Natural killer cell (primary cell): ENCODE measurements at places on chromosomes 7 and 10. TPM values are rescaled to one million over a fixed set of nuclear protein-coding genes. Genes with fewer than 3 reads are reported as not detected.

DNA sequence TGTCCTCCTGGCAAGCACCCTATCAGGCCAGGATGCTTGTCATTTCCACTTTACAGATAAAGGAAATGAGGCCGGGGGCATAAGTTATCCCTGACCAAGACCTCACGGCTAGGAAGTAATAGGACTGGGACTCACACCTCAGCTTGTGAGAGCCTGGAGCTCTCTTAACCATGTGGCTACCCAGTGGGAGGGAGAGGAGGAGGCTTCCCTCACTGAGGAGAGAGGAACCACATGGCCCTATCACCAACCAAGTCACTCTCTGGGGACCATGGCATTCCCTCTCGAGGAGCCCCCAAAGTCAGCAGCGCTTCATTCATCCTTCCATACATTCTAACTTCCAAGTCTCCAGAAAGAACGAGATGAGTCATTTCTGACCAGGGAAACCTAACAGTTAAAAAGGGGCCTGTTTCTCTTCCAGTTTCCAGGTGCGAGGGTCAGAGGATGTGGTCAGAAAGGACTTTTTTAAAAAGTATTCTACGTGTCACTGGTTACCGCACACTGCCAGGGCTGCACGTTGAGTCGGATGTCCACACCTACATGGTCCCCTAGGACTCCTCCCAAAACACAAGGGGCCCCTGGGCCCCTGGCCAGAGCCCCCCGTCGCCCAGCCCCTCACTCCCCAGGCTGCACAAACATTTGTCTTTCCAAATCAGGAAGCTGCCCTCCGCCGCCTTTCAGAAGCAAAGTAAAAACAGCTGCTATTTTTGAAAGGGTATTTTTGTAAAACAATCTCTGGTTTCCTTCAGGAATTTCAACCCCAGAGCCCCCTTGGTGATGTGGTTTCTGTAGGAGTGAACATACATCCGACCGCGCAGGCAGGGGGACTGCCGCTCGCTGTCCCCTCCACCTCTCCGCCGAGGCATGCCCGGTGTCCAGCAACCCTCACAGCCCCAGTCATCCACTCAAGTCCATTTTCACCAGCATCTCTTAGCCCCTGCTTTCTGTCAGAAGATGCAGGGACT is 128.2 kb upstream of the CHST15 start:
- DNase-seq: no peak
- no peak overlapping the region for H3K4me3 ChIP-seq

DNA sequence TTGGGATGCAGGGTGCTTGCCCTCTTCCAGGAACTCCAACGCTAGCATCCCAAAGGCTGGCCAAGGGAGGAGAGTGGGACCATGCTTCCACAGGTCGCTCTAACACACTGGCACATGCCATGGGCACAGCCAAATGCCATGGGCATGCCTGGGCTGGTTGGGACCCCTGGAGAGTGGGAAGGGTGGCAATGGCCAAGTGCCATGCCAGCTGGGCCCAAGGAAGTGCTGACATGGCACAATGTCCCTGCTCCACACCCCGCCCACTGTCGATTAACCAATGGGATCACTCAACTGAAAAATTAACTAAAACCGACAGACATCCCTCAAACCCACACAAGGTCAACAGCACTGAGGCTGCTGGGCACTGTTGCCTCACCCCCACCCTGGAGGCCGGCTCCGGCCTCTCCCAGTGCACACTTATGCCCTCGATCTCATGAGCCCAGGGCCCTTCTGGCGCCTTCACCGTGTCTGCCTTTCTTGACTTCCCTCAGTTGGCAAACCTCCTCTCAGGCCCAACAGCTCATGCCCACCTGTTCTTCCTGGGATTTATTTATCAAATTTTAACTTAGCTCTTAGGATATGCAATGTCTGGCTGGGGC is 83.4 kb downstream of the GOLGA7B start:
- no peaks in the 10 kb centered on the region for H3K36me3 ChIP-seq
- peaks cover under 1% of the 10 kb centered on the region for H3K27me3 ChIP-seq
- H3K4me3 ChIP-seq: no peak overlapping the region
- DNase-seq: no peak
- H3K27ac ChIP-seq: no peak overlapping the region

GRCh38 chr7:132422502-132423111 is 153.7 kb downstream of the PLXNA4 start:
- no peaks in the 10 kb centered on the region for H3K36me3 ChIP-seq
- DNase-seq: no peak
- no peak overlapping the region for H3K27ac ChIP-seq
- no peak overlapping the region for H3K4me3 ChIP-seq

GRCh38 chr10:79116368-79116767 is 47.6 kb downstream of the ZMIZ1 start:
- H3K27ac ChIP-seq: peak overlapping the region; percentile 47
- peaks cover 5% of the 10 kb centered on the region for H3K36me3 ChIP-seq
- no peaks in the 10 kb centered on the region for H3K27me3 ChIP-seq
- H3K4me1 ChIP-seq: peaks cover 71% of the 10 kb centered on the region

DNA sequence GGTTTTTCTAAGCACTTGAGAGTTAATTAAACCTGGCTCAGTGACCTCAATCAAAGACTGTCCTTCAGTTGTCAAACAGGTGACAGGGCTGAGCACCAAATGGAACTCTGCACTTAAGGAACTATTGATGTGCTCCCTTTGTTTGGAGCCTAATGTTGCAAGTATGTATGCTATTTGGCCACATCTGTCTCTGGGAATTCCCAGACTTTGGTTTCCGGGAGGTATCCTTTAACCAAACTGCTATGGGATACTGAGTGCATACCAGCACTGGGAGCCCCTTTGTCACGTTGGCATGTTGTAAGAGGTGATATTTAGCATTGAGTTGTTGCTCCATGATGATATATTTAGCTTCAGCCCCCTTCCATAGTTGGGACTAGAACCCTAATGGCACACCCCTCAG is 25.2 kb downstream of the ASZ1 start:
- no peaks in the 10 kb centered on the region for H3K4me1 ChIP-seq
- no peak overlapping the region for H3K4me3 ChIP-seq
- H3K27ac ChIP-seq: no peak overlapping the region
- H3K27me3 ChIP-seq: no peaks in the 10 kb centered on the region

- no peak overlapping the region for H3K4me3 ChIP-seq
- no peaks in the 10 kb centered on the region for H3K4me1 ChIP-seq
- DNase-seq: no peak
- H3K27me3 ChIP-seq: no peaks in the 10 kb centered on the region
- no peak overlapping the region for H3K27ac ChIP-seq
Observed at GRCh38 chr10:57973451-57973850, 294.2 kb downstream of the IPMK start.

DNA sequence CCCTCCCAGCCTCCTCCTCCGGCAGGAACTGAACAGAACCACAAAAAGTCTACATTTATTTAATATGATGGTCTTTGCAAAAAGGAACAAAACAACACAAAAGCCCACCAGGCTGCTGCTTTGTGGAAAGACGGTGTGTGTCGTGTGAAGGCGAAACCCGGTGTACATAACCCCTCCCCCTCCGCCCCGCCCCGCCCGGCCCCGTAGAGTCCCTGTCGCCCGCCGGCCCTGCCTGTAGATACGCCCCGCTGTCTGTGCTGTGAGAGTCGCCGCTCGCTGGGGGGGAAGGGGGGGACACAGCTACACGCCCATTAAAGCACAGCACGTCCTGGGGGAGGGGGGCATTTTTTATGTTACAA is 83.3 kb downstream of the PAX2 start:
- peak overlapping the region; percentile 16 for H3K4me3 ChIP-seq
- H3K36me3 ChIP-seq: no peaks in the 10 kb centered on the region

DNA sequence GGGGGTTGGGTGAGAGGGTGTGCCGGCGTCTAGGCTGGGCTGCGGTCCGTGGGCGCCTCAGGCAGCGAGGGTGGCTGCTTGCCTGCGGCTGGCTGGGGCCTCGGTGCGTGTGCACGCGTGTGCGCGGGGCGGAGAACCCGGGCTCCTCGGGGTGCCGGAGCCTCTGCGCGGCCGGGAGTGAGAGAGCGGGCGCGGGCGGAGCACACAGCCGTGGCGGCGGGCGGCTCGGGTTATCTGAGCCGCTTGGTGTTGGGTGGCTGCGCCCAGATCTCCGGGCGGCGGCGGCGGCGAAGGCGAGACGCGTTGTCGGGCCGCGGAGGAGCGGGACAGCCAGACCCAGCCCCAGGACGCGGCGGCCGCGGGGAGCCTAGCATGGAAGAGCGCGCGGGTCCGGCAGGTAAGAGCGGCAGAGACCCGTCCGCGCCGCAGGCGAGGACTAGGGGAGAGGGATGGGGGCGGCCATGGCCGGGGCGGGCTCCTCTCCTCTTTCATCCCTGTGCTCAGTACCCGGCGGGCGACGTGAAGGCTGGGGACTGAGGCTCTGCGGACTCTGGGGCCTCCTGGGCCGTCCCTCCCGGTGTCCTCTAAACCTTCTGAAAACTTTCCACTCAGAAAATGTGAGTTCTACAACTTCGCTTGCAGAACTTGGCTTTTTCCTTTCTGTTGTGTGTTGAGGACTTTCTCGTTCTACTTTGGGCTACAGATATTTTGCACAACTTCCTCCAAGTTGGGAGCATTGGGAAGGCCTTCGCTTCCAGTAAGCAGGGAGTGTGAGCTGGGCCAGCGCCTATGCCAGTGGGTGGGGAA is 9.8 kb upstream of the PAX2 start:
- no peaks in the 10 kb centered on the region for H3K36me3 ChIP-seq
- peaks cover 20% of the 10 kb centered on the region for H3K4me1 ChIP-seq
- peak; percentile 13 for DNase-seq
- no peak overlapping the region for H3K4me3 ChIP-seq
- peaks cover 54% of the 10 kb centered on the region for H3K27me3 ChIP-seq

- H3K4me1 ChIP-seq: peaks cover 5% of the 10 kb centered on the region
- no peaks in the 10 kb centered on the region for H3K36me3 ChIP-seq
- no peaks in the 10 kb centered on the region for H3K27me3 ChIP-seq
- no peak for DNase-seq
Observed at GRCh38 chr10:35204650-35205319, 78.1 kb downstream of the CREM start.

- H3K36me3 ChIP-seq: no peaks in the 10 kb centered on the region
- DNase-seq: no peak
- H3K4me1 ChIP-seq: no peaks in the 10 kb centered on the region
- no peak overlapping the region for H3K4me3 ChIP-seq
Observed at GRCh38 chr7:33805630-33806233, 99.6 kb upstream of the BMPER start.

DNA sequence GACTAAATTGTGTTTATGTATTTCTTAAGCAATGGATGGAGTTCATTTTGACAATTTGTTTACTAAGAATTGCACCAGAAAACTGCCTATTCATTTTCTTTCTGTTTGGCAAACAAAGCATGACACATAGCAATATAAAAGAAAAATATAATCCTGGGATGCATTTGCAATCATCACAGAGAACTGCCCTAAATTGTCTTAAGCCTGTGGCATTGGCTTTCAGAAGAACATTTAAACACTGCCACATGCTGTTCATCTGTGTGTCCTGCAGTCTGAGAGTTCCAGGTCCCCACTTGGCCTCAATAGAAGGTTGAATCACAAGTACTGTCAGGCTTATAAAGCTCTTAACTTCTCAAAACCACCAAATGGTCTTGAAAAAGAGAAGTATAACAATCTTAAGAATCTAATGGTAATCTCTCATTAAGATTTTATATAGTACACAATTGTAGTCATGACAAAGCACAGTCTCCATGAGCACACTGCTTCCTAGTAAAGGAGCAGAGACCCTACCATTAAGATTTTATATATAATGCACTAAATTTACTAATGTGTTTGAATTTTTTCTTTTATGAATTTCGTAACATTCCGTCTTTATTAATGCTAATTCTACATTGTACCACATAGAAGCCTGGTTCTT is 29.9 kb downstream of the RNLS start:
- H3K27me3 ChIP-seq: no peaks in the 10 kb centered on the region
- no peaks in the 10 kb centered on the region for H3K4me1 ChIP-seq
- H3K27ac ChIP-seq: no peak overlapping the region
- H3K36me3 ChIP-seq: no peaks in the 10 kb centered on the region
- peak; percentile 76 for DNase-seq

GRCh38 chr10:73408061-73408460 is 5.8 kb downstream of the ANXA7 start:
- no peaks in the 10 kb centered on the region for H3K36me3 ChIP-seq
- no peak overlapping the region for H3K27ac ChIP-seq
- H3K27me3 ChIP-seq: no peaks in the 10 kb centered on the region
- DNase-seq: no peak
- H3K4me3 ChIP-seq: no peak overlapping the region
- peaks cover 8% of the 10 kb centered on the region for H3K4me1 ChIP-seq

- H3K27me3 ChIP-seq: no peaks in the 10 kb centered on the region
- no peaks in the 10 kb centered on the region for H3K36me3 ChIP-seq
- DNase-seq: peak; percentile 16
- H3K4me3 ChIP-seq: no peak overlapping the region
Observed at GRCh38 chr7:64098-64915, 128.1 kb upstream of the FAM20C start.

DNA sequence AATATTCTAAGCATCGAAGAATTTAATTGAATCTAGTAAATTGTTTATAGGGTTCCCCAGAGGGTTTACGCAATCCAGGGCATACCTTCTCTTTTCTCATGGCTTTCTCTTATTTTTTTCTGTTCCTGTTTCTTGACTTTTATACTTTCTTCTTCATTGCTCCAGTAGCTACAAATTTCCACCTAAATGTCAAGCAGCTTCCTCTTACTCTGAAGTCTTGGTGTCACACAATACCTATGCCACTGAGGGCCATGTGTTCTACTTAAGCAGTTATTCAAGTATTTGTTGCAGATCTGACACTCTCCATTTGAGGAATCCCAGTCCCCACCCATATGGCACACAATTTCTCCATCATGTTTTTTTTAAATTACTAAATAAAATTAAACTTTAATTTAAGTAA is 343.1 kb upstream of the MBL2 start:
- H3K27me3 ChIP-seq: no peaks in the 10 kb centered on the region
- no peak overlapping the region for H3K4me3 ChIP-seq
- DNase-seq: no peak
- no peak overlapping the region for H3K27ac ChIP-seq

DNA sequence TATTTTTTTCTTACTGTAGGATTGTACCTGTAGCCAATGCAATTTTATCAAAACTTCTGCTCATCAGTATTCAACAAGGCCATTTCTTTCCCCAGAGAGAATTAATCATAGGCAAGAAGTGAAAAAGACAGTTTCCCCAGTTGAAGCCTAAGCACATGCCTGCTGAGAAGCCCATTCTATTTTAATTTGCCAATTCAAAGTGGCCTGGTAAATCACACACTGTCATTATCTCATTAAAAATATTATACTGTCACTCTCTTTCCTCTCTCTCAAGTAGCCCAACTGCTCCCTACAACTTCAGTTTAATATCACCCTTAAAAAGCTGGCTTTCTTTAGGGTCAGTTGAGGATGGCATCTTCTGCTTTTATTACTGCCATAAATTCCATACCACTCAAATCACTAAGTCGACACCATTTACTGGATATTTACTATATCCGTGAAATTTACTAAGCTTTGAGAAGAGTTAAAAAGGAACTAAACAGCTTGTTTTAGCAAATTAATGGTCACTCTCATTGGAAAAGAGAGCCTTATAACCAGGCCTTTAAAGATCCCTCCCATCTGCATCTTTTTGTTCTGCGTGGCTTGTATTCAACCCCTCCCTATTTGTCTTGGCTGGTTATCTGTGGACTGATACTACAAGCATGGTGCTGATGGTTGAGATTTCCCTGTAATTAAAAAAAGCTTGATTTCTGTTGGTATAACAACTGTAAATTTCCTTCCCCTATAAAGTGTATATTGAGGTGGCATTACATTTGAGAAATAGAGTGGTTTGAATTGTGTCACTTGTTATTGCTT is 30.6 kb downstream of the COL28A1 start:
- H3K36me3 ChIP-seq: no peaks in the 10 kb centered on the region
- H3K4me3 ChIP-seq: no peak overlapping the region
- H3K27me3 ChIP-seq: no peaks in the 10 kb centered on the region
- DNase-seq: no peak

Gene TCF7L2
- 10.4 TPM for total RNA-seq

Gene PNLIP
- total RNA-seq: not detected

Gene STEAP4
- 3.0 TPM for total RNA-seq

Gene GDF2
- total RNA-seq: not detected

Gene A1CF
- total RNA-seq: not detected

Gene COL17A1
- not detected for total RNA-seq

Gene TWIST1
- not detected for total RNA-seq

Gene TNS3
- total RNA-seq: 3.5 TPM
